ENCODE measurements at places on chromosomes 12 and 14.
A peak's percentile ranks its signal among the peaks of the same experiment; 100 is the strongest.

DNA sequence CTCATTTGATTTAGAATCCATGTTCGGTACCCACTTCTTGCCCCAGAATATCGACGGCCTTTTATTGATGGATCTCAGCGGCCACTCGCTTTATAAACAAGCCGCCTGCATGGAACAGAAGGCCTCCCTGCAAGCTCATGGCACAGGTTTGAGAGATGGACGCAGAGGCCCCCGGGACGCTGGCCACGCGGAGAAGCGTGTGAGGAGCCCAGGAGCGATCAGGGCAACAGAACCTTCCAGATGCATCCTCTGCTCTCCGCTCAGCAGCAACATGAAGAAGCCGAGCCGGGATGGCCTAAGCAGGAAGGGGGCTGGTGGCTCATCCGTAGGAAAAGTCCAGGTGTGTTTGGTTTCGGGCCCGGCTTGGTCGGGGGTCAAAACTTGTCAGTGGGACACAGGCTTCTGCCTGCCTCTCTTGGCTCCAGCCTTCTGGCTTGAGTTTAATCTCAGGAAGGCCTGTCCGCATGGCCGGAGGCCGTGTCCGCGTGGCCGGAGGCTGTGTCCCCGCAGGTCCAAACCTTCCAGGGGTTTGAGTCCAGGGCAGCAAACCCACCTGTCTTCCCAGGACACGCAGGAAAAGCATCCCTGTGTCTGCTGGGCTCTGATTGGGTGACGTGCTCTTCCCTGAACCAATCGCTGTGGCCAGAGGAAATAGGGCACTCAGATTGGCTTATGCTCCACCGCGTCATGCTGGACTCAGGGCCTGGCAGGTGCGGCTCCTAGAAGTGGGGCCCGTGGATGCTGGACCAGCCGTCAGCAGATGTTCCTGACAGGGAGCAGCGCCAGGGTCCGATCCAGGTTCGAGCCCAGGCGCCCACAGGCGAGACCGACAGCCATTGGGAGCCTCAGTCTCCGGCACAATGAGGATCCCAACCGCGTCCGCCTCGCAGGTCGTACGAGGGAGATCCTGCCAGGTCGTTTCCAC is 65.0 kb downstream of the GALNT9 start:
- no peak for DNase-seq

- DNase-seq = peak; percentile 94
These were observed 6.2 kb upstream of the C12orf50 start for GRCh38 chr12:88035271-88035906.

DNA sequence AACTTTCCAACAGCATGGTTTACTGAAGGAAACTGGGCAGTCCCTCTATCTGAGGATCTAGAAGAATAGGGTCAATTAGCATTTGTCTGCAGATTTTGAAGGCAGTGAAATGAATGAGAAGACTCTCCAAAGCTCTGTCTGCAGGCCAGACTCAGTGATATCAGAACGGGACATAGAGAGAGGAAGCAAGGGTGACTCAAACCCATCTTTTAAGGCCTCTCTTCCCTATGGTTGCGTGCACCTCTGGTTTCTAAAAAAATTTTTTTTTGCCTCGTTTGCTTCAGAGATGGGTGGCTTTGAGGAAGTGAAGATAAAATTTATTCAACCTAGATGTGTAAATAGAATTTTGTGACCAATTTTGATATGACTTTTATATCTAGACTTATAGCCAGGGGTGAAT is 71.9 kb upstream of the HOXC13 start:
- DNase-seq = no peak

DNA sequence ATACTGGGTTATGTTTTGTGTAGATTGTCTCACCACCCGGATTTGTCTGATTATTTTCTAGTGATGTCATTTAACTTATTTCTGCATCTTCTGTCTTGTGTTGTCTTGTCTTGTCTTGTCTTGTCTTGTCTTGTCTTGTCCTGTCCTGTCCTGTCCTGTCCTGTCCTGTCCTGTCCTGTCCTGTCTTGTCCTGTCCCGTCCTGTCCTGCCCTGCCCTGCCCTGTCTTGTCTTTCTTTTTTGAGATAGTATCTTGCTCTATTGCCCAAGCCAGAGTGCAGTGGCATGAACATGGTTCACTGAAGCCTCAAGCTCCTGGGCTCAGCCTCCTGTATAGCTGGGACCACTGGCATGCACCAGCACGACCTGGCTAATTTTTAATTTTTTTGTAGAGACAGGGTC is 25.6 kb downstream of the DERA start:
- no peak for DNase-seq

DNA sequence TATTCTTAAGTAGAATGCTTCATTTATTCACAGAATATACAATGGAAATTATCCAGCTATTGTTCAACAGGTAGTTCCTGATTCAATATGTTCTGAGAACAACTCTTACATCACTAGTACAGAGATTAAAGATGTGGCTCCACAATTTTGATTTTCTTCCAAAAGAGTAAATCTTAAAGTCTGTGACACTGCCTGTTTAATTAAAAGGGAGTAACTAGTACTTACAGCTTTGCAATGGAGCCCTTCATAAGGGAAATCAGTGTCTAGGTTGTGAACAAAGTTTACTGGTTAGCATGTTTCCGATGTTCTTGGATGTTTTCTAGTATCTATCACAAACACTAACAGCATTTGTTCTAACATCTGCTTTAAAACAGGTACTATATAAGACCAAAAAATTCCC is 30.8 kb downstream of the MIA2 start:
- DNase-seq = no peak

GRCh38 chr12:99133401-99133800 is 488.3 kb downstream of the APAF1 start:
- DNase-seq = no peak

- DNase-seq = no peak
These were observed 47.5 kb downstream of the C14orf132 start for GRCh38 chr14:96086574-96087077.

DNA sequence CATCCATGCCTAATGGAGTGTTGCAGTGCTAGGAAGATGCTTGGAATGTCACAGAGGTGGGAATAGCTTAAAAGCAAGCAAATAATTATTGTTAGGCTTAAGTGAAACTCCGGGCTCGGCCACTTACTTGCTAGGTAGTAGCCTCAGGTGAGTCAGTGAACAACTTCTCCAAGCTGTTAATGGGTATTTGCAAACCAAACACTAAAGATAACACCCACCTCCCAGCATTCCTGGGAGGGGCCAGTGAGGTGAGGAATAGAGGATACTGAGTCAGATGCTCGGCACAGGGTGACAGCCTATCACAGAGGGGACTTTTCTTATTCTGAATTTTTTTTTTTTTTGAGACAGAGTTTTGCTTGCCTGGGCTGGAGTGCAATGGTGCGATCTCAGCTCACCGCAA is 151.2 kb upstream of the RFLNA start:
- DNase-seq = no peak

- DNase-seq = no peak
These were observed 81.4 kb downstream of the BBS10 start for GRCh38 chr12:76266797-76267196.

DNA sequence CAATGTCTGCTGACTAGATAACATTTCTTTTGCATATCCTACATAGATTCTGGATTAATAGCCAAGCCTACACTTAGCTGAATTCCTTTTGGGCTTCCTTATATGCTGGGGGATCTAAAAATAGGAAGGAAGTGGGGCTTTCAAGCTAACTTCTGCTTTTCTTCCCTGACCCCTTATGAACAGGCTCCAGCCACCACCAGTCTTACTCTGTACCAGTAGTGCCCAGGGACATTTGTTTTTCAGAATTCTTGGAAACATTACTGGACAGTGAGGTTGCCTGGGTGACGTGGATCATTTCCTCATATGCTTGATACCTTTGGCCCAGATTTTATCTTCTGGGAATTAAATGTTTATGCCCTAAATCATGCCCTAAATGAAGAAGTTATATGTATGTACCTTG is 55.9 kb upstream of the SRRM4 start:
- no peak for DNase-seq

GRCh38 chr14:98489115-98489514 is 782.9 kb downstream of the BCL11B start:
- no peak for DNase-seq

GRCh38 chr14:100313464-100314230 is 7.4 kb upstream of the SLC25A29 start:
- DNase-seq = no peak

- DNase-seq = no peak
These were observed 63.0 kb upstream of the ARHGAP5 start for GRCh38 chr14:32014057-32014456.

DNA sequence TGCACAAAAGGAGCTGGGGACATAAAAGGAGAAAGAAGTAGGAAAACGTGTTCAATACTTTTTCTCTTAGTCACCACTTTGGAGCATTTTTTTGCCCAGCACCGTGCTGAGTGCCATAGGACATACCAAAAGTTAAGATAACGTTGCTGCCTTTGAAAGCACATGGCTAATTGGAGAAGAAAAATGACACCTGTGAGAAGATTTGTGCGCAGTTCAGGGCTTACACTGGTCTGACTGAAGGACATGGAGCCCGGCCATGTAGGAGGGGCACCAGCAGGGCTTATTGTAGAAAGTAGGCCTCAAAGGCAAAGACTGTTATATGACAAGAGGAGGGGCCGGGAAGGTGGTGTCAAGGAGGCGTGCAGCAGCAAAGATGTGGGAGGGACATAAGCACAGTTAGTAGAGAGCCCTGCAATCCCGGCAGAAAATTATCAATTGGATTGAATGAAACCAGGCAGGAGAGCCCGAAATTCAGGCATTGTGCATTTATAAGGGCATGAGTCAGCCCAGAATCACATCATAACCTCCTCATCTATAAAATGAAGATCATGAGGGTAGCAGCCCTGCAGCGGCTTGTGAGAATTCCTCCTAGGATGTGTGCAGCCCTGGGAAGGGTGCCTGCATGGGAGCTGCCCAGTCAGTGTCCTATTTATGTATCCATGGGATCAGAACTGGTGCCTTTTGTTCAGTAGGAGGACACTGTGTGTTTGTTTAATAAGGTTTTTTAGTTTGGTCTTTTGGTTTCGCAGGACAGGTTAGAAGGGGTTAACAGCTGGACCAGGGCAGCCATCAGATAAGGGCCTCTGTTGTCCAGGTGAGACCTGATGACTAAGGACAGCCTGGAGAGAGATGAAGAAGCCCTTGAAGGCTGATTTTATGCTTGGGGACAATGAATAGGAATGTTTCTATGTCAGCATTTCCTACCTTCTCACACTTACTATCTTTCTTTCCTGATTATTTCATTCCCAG is 122.4 kb downstream of the GPR135 start:
- DNase-seq = no peak

DNA sequence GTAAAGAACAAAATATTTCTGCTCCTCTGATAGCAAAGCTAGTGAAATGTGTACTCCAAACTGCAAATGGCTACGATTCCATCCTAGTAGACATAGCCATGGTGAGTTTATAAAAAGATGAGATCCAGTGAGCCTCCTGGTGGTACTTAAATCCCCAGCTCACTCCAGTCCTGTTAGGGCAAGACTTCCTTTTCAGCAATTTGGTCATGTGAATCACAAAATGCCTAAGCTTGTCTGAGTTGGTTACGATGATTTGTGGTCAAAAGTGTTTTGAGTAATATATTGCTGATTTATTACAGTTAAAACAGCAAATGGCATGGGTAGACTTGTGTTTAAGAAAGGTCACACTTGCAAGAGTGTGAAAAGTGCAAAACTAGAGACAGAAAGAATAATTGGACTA is 102.7 kb upstream of the NAV3 start:
- no peak for DNase-seq

DNA sequence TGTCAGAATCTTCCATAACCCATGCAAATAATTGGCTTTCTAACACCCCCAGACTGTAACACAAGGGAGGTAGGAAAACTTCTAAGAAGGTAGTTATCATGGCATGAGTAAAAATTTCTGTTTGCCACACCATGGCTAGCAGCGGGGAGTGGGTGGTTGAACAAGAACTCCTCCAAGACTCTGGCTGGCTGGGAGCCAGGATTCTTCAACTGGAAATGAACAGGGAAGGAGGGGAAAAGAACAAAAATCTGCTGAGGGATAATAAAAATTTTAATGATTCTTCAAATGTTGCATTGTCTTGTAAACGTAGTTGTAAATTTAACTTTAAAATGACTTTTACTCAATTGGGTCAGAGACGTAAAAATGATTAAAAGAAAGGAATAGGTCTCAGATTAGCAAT is 78.9 kb downstream of the AKAP6 start:
- peak; percentile 10 for DNase-seq

DNA sequence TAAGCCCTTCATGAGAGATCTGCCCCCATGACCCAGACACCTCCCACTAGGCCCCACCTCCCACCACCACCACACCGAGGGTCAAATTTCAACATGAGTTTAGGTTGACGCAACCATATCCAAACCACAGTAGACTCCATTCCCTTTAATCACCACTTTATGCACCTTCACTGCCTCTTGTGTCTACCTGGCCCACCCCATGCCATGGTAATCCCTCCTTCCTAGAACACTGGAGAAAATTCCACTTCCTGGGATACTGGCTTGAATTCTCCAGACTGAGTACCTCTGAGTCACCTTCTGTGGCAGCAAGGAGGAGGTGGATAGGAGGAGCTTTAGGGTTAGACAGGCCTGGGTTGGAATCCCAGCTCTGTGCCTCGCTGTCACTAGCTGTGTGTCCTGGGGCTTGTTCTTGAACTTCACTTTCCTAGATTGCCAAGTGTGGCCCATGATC is 26.1 kb upstream of the CIPC start:
- DNase-seq = no peak

- no peak for DNase-seq
These were observed 262.4 kb upstream of the RMST start for GRCh38 chr12:97200181-97200580.

DNA sequence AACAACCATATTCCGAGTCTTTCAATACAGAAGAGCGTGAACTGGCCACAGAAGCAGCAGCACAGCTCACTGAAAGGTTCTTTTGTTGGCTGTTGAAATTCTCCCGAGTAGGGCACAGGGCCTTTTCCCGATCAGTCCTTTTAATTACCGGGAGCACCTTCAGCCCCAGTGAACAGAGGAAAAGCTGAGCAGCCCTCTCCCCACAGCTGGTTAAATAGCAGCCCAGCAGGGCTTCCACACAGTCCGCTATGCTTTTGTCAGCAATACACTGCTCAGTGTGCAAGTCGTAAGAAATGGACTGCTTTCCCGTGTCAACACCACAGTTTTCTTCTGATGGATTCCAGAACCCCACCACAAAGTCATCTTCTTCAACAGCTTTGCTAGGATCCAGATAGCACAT is 61.3 kb downstream of the DICER1 start:
- DNase-seq = no peak

- DNase-seq = peak; percentile 36
These were observed 484 bp downstream of the ALKBH1 start for GRCh38 chr14:77707355-77707723.

GRCh38 chr12:32211066-32211899 is 104.6 kb downstream of the BICD1 start:
- DNase-seq = no peak

GRCh38 chr14:65880507-65880906 is 468.0 kb downstream of the FUT8 start:
- no peak for DNase-seq
